HCEC 1CT (cell line): ENCODE measurements at places on chromosomes 3 and 15.

DNA sequence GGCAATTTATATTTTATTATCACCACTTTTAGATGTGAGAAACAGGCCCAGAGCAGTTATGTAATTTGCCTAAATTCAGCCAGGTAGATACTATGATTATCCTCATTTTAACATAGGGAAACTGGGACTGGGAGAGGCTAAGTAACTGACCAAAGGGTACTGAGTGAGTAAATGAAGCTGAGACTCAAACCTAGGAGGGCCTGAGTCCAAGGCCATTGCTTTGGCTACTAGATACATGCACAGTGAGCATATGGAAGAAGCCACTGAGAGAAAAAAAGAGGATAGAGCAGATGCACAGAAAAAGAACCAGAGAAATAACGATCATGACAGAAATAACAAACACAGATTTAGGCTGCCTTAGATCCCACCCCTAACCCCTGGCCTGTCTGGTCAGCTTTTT is 33.6 kb downstream of the USF3 start:
- DNase-seq: no peak

- DNase-seq: no peak
Observed at GRCh38 chr3:135864060-135864459, 101.5 kb upstream of the PPP2R3A start.

DNA sequence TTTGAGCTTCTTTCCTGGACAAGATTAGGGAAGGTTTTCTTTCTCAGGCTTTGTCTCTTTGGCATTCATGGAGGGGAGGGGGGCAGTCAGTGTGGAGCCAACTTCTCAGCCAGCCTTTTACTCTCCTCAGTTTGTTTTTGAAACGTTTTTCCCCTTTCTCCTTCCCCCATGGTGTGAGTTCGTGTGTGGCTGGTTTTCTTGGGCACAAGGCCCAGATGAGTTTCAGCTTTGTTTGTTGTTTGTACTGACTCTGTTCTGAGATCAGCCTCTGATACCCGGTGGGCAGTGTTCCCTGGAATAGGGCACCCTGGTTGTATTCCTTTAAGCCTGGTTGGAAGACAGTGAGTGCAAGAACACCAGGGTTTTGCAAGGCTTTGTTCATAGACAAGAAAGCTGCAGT is 168.2 kb upstream of the RARB start:
- no peak for DNase-seq

- DNase-seq: peak; percentile 80
Observed at GRCh38 chr3:31423482-31423881, 109.2 kb upstream of the STT3B start.

- DNase-seq: no peak
Observed at GRCh38 chr3:141306276-141306675, 62.0 kb upstream of the ZBTB38 start.

- DNase-seq: no peak
Observed at GRCh38 chr15:30990446-30991254, 778 bp downstream of the MTMR10 start.

DNA sequence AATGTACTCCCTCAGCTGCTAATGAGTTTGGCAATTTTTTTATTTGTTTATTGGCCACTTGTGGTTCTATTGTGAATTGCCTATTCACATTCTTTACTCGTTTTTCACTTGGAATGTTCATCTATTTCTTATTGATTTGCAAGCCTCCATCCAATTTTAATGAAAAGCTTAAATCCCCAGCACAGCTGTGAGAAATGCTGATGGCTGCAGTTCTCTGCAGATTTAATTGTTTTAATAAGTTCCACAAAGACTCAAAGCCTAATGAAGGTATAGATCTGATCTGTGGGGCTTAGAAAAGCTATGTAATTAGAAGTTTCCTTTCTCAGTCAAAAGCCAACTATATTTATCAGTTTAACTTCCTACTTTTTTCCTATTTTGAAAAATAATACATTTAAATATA is 41.5 kb downstream of the LYZL4 start:
- DNase-seq: no peak

- no peak for DNase-seq
Observed at GRCh38 chr3:179512378-179512777, 50.3 kb upstream of the ACTL6A start.

- DNase-seq: no peak
Observed at GRCh38 chr3:182005701-182006100, 294.0 kb downstream of the SOX2 start.

GRCh38 chr3:142447301-142447851 is 461 bp downstream of the XRN1 start:
- peak; percentile 53 for DNase-seq
